GM19239 (cell line): ENCODE measurements at places on chromosomes 3 and 15.

- DNase-seq, result no peak
These were observed 44.3 kb downstream of the GLB1 start for GRCh38 chr3:33052671-33053070.

- no peak for DNase-seq
These were observed 57.2 kb downstream of the ITGB5 start for GRCh38 chr3:124829819-124830554.

DNA sequence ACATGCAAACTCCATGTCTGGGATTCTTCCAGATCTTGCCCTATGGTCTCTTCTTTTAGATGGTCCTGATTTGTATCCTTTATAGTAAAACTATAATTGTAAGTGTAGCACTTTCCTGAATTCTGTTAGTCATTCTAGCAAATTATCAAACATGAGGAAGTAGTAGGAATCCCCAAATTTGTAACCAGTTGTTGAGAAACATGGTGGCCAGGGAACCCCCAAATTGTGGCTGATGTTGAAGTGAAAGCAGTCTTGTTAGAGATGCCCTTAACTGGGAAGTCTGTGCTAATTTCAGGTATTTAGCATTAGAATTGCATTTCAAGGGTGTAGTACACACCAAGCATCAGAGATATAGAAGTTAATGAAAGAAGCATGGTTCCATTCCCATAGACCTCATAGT is 180.4 kb upstream of the STT3B start:
- DNase-seq, result no peak

GRCh38 chr3:37050282-37050681 is 57.0 kb downstream of the MLH1 start:
- no peak for DNase-seq

DNA sequence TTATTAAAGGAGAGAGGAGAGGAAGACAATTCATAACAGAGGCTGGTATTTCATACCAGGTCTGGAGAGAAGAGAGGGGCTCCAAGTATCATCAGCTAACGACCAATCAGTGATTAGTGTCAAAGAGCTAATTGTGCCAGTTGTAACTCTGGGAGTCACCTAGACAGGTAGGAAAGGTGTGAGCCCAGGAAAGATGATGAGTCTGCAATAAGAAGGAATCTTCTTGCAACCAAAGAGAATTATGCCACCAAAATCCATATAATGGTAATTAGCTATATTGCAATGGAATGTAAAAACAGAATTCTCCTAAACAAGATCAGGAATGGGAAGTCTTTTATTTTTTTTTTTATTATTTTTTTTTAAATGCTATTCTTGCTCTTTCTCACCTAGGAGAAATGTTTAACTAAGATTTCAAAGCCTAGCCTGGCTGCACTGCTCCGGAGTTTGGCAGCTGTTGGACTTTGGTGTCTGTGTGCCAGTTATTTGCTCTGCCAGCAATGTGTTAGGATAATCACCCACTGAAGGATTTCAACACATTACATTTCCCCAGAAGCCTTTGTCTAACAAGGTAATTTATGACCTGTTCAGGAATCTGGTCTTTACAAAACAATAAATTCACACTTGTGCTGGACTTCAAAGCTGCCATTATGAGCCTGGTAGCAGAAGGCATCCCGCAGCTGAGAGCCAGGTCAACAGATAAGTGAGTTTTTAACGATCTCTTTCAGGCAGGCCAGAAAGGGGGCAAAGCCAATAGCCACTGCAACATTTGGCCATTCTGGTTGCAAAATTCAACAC is 89.4 kb downstream of the FOXB1 start:
- DNase-seq, result no peak

- no peak for DNase-seq
These were observed 2.4 kb upstream of the AADAC start for GRCh38 chr3:151811474-151811873.

- DNase-seq, result no peak
These were observed 192.3 kb downstream of the IGSF11 start for GRCh38 chr3:118842147-118842863.
